Peyer's patch (tissue), 4 donors: ENCODE measurements at places on chromosomes 6 and 20.

GRCh38 chr20:34324541-34324940, 21.4 kb upstream of the AHCY start:
- DNase-seq: no peak

DNA sequence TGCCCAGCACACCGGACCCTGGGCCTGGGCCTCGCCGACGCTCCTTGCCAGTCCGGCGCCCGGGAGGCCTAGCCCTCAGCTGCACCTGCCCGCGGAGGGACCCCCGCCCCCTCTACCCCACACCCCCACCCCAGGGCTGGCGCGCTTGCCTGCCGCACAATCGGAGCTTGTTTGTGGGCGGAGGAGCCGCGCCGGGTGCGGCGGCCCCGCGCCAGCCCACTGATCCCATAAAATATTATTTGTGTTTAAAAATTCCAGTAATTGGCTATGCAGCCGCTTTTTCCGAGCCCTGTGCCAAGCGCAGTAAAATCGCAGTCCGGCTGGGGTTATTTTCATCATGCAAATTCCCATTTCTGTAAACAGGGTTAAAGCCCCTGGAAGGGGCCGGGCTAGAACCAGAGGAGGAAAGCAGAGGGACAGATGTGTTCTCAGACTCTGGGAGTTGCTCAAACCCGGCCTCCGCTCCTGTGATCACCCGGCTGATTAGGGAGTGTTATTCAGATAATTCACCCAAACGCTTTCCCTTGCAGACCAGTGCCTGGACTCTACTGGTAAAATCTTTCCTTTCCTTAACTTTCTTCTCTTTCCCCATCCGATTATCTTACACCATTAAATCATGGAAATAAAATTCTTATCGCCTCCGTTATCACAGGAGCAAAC, 93.1 kb downstream of the NCR2 start:
- no peak for DNase-seq

DNA sequence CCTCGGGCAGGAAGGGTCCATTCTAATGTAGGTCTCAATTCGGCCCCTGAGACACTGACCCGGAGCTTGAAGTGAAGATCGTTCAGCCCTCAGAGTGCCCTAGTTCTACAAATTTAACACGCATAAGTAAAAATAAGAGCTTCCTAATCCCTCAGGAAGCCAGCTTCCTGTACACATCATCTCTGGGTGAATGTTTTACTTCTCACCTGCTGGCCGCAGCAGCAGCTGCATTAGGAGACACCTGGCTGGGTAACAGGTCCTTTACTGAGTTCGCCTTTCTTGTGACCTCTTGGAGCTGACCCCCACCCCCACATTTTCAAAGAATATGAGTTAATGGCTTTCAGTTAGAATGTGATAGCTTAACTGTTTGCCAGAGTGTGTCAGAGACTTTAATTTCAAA, 165.0 kb downstream of the SMOC2 start:
- no peak for DNase-seq

- DNase-seq: no peak
Observed at GRCh38 chr6:64238071-64238470, 602.5 kb downstream of the PHF3 start.

GRCh38 chr20:3188823-3189413, 15.6 kb downstream of the DDRGK1 start:
- DNase-seq: no peak
